Type B pancreatic cell (in vitro differentiated cells): ENCODE measurements at places on chromosomes 3 and 15. TPM values are rescaled to one million over a fixed set of nuclear protein-coding genes. Genes with fewer than 3 reads are reported as not detected.

ARL6 gene
- total RNA-seq, result 5.6 and 6.0 TPM in 2 replicates

ARHGEF26 gene
- 7.8 and 12.7 TPM in 2 replicates for total RNA-seq

GRCh38 chr3:128198313-128198712 is 45.0 kb downstream of the EEFSEC start:
- no peak for DNase-seq
- peaks cover 32% of the 10 kb centered on the region for H3K4me1 ChIP-seq
- peak overlapping the region; percentile 33 for H3K4me3 ChIP-seq
- H3K36me3 ChIP-seq, result peaks cover 3% of the 10 kb centered on the region
- H3K27me3 ChIP-seq, result no peaks in the 10 kb centered on the region

LRRC58 gene
- total RNA-seq, result 14.5 and 19.9 TPM in 2 replicates

C2CD4A gene
- total RNA-seq, result 1.7 and 2.0 TPM in 2 replicates

DNA sequence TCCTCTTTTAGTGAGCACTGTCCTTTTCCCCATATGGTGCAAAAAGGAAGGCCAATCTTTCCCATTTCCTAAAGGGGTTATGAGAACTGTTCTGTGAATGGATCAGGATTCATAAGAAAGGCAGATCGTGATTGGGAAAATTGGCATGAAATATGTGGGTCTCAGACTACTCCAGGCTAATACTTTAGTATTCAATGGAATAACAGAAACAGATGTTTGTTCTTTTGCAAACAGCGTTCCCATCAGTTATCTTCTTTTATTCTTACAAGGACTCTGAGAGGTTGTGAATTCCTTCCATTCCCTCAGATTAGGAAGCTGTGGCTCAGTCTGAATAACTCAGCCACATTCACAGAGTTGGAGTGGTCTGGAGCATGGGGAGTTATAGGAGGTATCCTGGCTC is 51.3 kb upstream of the MTMR10 start:
- no peak overlapping the region for H3K4me3 ChIP-seq
- H3K4me1 ChIP-seq, result no peaks in the 10 kb centered on the region
- no peak overlapping the region for H3K27ac ChIP-seq
- peaks cover 4% of the 10 kb centered on the region for H3K27me3 ChIP-seq
- DNase-seq, result no peak
- no peaks in the 10 kb centered on the region for H3K36me3 ChIP-seq

- peaks cover 12% of the 10 kb centered on the region for H3K27me3 ChIP-seq
- H3K4me1 ChIP-seq, result peaks cover 37% of the 10 kb centered on the region
- no peak for DNase-seq
- no peak overlapping the region for H3K4me3 ChIP-seq
- H3K27ac ChIP-seq, result no peak overlapping the region
Measured at GRCh38 chr15:45187578-45187893, 230 bp downstream of the SHF start.

GRCh38 chr15:57597431-57597830 is 5.7 kb downstream of the MYZAP start:
- H3K4me3 ChIP-seq, result no peak overlapping the region
- H3K4me1 ChIP-seq, result peaks cover 6% of the 10 kb centered on the region
- H3K27me3 ChIP-seq, result peaks cover 5% of the 10 kb centered on the region
- no peaks in the 10 kb centered on the region for H3K36me3 ChIP-seq
- no peak for DNase-seq
- no peak overlapping the region for H3K27ac ChIP-seq
